ENCODE measurements at places on chromosomes 6 and 20.

DNA sequence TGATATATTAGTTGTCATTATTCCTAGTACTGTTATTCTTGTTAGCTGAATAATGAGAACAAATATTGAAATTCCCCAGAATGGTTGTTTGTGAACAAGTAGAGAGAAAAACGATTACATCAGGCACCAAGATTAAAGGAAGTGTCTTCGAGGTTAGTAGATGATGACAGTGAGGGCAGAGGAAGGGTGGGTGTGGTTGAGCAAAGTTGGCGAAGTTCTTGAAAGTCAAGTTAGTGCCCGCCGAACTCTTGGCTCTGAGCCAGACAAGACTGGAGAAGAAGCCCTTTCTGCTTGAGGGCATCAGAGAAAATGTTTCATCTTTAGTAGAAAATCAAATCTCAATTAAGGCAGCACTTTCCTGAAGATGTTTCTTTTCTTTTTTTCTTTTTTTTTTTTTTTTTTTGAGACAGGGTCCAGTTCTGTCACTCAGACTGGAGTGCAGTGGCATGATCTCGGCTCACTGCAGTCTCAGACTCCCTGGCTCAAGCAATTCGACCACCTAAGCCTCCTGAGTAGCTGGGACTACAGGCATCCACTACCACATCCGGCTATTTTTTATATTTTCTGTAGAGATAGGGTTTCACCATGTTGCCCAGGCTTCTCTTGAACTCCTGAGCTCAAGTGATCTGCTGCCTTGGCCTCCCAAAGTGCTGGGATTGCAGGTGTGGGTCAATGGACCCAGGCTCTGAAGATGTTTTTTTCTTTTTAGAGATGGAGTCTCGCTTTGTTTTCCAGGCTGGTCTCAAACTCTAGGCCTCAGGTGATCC, 77.1 kb downstream of the SGK1 start:
- no peak for DNase-seq

GRCh38 chr6:150207931-150208570, 65.2 kb downstream of the PPP1R14C start:
- no peak for DNase-seq

DNA sequence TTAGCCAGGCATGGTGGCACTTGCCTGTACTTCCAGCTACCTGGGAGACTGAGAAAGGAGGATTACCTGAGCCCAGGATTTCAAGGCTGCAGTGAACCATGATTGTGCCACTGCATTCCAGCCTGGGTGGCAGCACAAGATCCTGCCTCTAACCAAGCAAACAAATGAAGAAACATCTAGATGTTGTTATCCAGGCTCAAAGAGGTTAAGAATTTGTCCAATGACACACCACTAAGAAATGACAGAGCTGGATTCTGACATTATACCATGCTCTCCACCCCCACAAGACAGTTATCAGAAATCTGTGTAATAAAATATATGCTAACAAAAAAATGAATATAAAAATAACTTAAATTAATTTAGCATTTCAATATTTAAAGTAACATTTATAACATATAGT, 925.5 kb upstream of the SLC35B3 start:
- peak; percentile 10 for DNase-seq

DNA sequence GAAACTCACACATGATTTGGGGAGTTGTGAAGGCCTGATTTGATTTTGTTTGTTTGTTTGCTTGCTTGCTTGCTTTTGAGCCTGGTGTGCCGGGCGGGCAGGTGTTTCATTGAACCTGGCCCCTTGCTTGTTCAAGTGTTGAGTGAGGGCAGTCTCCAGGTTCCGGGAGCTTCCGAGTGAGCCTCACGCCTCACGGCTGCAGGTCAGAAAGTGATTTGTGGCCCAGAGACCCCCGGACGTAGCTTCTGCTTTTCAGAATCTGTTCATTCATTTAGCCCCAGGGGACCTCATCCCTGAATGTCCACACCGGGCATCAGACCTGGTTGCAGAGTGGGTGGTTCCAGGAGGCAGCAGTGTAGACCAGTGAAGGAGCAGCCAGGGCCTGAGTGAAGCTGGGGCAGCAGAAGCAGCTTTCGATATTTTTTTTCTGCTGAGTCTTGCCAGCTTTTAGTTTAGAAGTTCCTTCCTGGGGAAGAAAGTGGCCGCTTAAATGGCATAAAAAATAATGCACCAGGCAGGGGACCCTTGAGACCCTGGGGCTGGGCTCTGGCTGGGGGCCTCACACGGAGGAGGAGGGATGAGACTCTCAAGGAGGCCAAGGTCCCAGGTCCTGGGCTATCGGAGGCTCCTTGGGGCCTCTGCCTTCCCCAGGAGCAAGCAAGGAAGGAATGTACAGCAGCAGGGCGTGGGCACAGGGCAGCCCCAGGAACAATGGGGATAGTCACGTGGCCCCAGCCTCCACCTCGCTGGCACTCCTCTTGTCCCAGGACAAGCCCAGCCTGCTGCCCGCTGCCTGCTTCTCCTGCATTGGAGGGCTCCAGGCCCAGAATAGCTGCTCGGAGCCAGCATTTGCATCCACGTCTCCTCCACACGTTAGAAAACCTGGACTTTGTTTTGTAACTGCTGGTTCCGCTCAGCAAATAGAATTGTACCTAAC, 89.2 kb upstream of the BHLHE23 start:
- DNase-seq: no peak

DNA sequence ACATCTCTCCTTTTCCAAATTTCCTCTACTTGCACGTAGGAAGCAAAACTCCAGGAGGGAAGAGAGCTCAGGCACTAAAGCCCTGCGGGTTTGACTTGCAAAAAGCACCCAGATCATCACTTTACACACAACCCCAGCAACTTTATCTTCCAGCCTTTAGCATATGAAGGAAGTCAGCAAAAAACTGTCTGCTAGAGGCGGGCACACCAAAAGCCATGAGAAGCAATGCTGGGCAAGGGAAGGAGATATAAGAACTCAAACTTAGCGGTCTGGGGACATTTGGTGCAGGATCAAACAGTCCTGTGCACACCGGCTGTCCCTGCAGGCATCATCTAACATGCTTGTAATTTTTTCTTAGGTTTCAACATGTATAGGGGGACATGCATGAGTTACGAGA, 113.3 kb downstream of the JPH2 start:
- DNase-seq: no peak

GRCh38 chr20:44396369-44397130, 41.1 kb downstream of the HNF4A start:
- DNase-seq: no peak

DNA sequence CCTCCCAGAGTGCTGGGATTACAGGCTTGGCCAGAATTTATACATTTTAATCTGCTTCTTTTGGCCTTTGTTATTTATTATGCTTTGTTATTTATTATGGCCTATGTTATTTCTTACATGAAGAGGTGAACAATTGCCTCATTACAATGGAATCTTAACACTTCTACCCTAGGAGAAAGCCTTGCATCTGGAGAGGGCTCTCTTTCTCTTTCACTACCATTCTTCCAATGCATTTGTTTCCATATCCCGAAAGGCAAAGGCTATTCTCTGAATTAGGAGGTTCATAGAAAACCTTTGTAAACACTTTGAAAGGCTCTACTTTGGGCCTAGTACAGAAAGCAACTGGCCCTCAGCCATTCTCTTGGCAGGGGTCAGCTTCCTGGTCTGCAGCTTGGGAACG, 19.9 kb upstream of the DEK start:
- no peak for DNase-seq

DNA sequence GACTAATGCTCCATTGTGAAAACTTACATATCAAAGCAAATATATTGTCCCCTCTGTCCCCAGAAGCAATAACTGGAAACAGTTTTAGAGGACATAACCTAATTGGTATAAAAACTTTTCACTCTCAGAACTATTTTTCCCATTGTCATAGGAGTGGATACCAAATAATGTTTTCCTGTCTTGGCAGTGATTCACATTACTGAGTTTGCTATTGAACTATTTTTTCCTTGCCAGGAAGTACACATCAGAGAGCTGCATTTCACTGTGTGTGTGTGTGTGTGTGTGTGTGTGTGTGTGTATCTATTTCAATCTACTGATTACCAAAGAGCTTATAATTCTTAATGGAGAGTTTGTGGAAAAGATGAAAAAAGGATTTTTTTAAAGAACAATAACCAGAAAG, 45.4 kb downstream of the AKAP12 start:
- DNase-seq: peak; percentile 52

GRCh38 chr6:165167861-165168260, 141.5 kb downstream of the C6orf118 start:
- no peak for DNase-seq

- no peak for DNase-seq
These were observed 254.3 kb downstream of the LMBRD1 start for GRCh38 chr6:69542494-69542893.

DNA sequence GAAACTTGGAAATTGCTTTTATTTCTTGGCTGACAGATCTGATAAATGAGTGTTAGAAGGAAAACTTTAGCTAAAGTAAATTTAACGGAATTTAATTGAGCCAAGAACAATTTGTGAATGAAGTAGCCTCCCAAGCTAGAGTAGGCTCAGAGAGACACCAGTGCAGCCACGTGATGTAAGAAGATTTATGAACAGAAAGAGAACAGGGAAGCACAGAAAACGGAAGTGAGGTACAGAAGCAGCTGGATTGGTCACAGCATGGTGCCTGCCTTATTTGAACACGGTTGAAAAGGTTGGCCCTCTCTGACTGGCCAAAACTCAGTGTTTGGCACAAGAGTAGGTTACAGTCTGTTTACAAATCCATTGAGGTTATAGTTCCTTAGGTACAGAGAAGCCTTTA, 29.5 kb upstream of the IFNGR1 start:
- no peak for DNase-seq

- no peak for DNase-seq
These were observed 3.5 kb downstream of the GFRA4 start for GRCh38 chr20:3659492-3660261.

DNA sequence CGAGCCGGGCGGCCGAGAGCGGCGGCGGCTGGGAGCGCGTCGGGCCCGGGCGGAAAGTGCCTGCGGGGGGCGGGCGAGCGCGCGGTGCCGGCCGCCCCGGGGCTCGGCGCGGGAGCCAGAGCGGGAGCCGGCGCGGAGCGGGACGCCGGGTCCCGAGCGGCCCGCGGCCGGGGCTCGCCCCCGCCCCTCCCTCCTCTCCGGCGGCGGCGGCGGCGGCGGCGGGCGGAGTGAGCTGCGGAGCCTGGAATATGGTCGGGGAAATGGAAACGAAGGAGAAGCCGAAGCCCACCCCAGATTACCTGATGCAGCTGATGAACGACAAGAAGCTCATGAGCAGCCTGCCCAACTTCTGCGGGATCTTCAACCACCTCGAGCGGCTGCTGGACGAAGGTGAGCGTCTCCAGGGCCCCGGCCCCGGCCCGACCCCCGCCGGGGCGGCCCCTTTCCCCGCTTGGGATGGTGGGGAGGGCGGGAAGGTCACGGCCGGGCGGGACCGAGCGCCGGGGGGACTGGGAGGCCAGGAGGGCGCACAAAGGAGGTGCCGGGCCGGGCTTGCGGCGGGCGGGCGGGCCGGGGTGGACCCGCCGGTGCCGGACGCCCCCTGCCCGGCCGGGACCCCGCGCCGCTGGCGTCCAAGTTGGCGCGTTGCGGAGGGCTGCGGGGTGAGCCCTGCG, 565 bp downstream of the QKI start:
- no peak for DNase-seq

DNA sequence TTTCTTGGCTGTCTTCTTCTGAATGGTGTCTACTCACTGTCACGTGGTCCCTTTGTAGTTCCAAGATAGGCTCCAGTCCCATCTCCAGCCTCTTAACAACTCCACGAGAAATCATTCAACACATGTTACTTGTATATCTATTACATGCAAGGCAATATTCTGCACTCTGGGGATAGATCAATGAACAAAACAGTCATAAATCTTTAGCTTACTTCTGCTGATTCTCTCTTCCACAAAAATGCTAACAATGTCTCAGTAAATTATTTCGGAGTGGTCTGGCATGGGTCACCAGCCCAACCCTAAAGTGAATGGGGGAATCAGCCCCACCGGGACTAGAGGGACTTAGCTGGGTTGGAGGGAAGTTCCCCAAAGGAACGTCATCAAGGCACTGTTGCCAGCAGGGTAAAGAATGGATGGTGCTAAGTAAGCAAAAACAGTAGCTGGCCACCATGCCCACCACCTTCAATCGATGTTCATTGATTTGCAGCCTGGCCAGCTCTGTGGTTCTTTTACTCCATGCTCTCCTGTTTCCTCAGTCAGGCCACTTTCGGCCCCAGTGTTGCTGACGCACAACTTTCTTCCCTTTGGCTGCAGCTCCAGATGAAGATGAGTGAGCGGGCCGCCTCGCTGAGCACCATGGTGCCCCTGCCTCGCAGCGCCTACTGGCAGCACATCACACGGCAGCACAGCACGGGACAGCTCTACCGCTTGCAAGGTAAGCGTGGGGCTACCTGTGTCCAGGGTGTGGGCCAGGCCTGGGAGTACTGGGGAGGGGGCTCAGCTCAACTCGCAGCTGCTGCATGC, 167.7 kb downstream of the DOK5 start:
- no peak for DNase-seq

DNA sequence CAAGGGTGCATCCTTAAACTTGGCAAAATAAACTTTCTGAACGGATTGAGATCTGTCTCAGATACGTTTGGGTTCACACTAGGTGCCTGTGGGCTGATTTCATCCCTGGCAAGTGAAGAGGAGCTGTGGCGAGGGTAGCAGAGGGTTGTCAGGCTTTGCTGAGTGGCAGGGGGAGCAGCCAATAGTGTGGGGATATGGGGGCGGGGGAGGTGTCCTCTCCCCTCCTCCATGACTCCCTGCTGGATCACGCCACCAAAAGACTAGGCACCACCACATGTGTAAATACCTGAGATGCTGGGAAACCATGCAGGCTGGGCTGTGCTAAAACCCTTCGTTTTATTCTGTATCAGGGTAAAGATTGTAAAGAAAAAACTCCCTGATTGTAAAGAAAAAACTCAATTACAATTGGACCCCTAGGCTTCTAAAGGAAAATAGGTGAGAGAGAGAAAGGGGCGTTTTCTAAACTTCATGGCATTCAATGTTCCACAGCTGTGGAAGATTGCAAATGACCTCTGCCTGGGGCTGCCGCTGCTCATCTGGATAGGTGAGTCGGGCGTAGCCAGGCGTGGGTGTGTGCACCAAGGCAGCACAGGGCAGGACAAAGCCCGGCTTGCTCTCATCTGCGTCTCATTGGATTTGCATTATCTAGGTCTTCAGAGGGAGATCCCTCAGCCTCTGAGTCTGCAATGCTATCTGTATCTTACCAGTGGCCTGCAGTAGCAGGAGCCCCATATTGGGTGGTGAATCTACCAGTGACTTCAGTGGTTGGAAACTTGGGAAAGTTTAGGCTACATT, 26.9 kb upstream of the ADTRP start:
- no peak for DNase-seq

- DNase-seq: no peak
These were observed 635.3 kb downstream of the UTRN start for GRCh38 chr6:144920391-144920961.

DNA sequence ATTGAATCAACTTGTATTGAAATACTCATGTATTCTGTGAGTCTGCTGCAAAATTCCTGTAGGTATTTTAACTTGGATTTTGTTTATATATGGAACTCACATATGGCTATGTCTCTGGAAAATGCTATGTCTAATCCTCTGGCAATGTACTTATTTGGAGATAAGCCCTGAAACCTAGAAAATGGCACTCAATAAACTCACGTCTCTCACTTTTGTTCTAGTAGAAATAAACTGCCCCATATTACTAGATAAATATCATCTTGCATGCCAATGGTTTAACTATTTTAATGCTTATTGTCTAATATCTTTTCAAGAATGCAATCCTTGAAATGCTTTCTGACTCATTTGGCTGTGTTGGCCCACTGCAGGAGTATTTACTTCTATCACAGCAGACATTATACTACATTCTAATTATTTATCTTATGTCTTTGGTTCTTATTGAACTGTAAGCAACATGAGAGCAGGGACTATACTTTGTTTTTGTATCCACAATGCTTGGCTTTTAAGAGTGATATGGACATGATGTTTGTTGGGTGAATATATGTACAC, 292.2 kb upstream of the RSPO3 start:
- no peak for DNase-seq

- DNase-seq: peak; percentile 80
These were observed 211.6 kb upstream of the ZNF184 start for GRCh38 chr6:27684264-27685211.

Measured in LHCN-M2 (cell line).